ENCODE measurements at places on chromosomes 2 and 18. TPM values are rescaled to one million over a fixed set of nuclear protein-coding genes. Genes with fewer than 3 reads are reported as not detected.

Gene SCN1A
- 0.92 TPM for total RNA-seq

DNA sequence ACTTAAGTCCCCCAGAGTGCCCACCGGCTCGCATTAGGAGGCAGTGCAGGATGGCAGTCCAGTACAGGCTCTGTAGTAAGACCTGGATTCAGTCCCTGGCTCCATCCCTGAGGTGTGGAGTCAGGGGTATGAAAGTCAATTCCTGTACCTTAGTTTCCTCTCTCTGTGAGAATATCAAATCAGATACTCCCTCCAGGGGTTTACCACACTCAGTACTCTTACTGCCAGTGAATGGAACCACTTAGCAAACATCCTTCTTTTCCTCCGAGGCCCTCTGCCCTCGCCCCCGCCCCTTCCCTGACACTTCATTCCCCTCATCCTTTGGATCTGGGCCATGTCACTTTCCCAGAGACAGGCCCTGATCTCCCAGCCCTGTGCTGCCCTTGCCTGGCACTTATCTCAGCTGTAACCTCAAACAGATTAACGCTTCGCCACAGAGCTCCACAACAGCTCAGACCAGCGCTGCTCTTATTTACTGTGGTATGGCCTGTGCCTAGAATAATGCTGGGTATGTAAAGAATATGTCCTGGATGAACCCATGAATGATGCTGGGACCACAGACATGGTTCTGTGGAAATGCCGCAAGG is 159.0 kb upstream of the TMEM200C start:
- DNase-seq, result no peak

GRCh38 chr2:46173636-46174250 is 123.5 kb upstream of the EPAS1 start:
- DNase-seq, result no peak

DNA sequence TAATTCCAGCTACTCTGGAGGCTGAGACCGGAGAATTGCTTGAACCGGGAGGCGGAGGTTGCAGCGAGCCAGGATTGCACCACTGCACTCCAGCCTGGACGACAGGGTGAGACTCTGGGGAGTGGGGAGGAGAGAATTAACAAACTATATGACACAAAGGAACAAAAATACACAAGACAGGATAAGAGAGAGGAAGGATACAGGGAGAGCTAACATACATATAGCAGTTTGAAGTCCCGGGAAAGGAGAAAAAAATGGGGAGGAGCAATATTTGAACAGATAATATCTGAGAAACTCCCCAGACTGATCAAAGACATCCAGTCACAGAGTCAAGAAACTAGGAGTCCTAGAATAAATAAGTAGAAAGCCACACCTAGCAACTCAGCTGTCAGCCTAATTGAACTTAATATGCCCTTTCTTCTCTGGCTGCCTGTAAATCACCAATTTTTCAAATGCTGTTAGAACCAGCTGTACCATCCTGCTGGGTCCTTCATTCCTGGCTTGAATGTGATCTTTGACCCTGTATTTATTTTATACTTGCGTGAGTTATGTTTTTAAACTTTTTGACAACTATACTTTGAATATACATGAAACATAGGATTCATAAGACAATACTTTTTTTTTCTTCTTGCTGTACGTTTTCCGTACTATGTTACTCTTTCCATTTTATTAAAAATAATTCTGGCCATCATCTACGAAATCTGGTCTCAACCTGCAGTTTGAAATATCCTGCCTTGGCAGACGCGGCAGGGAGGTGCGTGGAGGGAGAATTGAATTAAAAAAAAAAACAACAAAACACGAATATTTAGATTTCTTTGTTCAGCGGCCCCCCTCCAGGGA is 876 bp upstream of the CYP27A1 start:
- DNase-seq, result no peak

DNA sequence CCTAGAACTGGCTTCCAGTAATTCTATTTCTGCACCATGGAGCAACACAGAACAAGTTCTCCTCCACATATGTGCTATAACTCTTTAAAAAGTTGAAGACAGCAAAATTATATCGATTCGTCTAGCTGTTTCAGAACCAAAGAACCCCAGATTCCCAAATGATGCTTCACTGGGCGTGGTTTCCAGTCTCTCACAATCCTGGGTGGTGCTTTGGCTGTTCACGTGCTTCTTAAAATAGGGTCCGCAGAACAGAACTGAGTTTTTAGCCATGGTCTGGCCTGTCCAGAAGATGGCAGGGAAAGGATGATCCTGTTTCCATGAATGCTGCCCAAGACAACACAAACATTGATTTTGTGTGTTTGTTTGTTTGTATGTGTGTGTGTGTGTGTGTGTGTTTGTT is 37.6 kb upstream of the PARD3B start:
- no peak for DNase-seq

DNA sequence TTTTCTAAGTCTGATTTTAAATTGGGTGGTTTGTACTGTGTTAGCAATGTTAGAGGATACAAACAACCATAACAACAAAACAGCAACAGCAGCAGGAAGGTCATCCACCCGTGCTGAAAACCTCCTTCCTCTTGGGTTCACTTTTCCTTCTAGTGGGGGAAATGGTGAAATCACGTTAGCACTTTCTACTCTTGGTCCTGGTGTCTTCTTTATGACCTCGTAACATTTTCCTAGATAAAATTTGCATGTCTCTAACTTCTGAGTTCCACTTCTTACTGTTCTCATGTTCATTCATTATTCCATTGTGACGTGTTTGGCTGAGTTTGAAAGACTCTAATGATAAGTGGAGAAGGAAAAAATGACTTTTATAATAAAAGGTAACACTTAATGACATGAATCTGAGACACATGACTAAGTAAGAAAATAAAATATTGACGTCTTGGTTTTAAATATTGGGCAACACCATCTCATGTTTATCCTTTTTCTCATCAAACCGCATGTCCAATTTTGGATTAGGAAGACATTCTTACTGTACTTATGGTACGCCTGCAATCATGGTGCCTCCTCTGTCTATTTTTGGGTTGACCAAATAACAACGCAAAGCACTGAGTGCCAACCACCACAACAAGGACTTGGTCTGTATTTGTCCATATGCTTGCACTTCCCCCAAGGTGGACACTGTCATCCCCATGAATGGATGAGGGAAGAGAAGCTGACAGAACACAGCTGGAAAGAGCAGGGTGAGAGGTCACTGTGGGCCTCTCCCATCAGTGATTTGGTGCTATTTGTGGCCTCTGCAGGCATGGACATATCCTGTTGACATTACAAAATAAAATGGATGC is 25.7 kb upstream of the IL1R1 start:
- DNase-seq, result no peak

Gene COQ10B
- total RNA-seq, result 25.6 TPM

DNA sequence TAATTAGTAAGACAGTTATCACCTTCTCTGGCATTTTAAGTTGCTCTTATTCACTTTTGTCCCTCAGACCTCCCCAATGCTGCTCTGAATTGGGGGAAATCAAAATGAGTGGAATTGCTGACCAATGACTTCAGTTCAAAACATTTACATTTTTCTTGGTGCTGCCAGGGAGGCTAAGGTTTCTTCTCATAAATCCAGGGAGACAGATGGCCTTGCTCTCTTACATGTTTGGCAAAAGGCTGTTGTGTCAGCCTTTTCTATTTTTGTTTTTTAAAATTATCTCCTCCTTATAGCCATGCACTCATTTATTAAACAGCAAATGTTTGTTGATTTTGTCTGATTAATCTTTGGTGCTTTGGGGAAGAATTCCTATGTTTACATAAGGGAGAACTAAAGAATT is 82.0 kb downstream of the GALNT13 start:
- DNase-seq, result no peak

DNA sequence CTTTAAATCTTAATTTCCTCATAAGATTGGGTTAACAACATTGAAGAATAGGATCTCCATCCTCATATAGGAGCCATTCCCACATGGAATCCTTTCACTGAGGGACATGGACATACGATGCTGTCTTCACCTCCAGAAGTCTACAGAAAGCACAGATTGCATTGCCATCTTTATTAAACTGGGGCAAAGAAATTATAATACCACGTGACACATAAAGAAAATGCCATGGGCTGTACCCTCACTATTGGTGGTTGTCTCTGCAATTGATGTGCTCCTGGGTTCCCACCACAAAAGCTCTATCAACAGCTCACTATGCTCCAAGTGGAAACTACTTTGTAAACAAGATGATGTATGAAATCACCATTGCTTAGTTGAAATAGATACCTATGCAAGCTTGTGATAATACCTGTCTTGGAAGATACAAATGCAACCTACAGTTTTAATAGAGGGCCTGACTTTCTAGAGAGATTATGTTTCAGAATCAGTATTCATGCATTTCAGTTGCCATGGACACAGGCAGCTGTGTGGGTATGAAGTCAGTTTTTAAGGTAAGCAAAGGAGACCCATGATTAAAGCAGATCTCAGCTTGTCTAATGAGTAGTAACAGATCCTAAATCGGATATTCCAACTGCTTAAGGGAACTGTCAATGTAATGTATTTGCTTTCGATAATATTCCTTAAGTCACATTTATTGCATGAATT is 337.0 kb downstream of the RAD51AP2 start:
- no peak for DNase-seq

GRCh38 chr2:121491518-121491917 is 39.2 kb upstream of the RNU4ATAC start:
- no peak for DNase-seq

DNA sequence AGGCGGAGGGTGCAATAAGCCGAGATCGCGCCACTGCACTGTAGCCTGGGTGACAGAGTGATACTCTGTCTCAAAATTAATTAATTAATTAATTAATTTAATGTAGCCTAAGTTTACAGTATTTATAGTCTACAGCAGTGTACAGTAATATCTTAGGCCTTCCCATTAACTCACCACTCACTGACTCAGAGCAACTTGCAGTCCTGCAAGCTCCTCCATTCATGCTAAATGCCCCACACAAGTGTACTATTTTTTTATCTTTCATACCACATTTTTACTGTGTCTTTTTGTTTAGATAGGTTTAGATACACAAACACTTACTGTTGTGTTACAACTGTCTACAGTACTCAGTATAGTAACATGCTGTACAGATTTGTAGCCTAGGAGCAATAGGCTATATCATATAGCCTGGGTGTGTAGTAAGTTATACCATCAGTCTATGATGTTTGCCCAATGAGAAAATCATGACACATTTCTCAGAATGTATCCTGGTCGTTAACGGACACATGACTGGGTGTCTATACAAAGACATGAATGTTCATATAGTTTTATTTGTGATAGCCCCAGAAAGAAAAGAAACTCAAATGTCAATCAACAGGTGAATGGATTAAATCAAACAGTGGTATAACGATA is 15.8 kb upstream of the RNU2-63P start:
- DNase-seq, result no peak

DNA sequence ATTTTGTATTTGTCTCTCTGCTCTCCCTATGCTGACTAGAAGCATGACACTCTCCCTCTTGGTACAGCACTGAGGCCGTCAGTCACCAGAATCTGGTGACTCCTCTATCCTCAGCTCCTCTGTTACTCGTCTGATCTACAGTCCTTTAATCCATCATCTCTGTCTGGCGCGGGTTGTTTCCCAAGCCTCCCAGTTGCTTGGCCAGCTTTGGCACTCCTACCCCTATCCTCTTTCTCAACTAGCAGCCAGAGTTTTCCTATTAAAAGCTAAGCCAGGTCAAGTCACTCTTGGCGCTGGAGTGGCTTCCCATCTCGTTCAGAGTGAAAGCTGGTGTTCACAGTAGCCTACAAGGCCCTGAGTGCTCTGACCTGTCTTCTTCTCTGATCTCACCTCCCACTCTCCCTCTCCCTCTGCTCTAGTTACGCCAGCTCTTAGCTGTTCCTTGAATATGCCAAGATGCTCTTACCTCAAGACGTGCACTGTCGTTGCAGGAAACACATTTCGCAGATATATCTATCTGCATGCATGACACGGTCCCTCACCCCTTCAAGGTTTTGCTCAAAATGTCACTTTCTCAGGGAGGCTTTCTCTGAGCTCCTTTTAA is 41.8 kb upstream of the PSME4 start:
- no peak for DNase-seq

Gene NYAP2
- total RNA-seq, result not detected

DNA sequence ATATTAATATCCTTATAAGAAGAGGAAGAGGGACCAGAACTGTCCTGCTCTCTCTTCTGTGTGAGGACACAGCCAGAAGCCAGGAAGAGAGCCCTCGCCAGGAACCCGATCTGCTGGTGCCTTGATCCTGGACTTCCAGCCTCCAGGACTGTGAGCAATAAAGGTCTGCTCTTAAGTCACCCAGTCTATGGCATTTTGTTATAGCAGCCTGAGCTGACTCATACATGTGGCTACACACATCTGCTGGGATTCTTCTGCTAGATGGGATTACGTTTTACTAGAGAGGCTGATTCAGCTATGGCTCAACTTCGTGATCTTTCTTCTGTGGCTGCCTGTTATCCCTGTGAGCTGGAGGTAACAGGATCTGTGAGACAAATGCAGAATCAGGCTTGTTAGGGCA is 29.6 kb downstream of the ARL4C start:
- no peak for DNase-seq

DNA sequence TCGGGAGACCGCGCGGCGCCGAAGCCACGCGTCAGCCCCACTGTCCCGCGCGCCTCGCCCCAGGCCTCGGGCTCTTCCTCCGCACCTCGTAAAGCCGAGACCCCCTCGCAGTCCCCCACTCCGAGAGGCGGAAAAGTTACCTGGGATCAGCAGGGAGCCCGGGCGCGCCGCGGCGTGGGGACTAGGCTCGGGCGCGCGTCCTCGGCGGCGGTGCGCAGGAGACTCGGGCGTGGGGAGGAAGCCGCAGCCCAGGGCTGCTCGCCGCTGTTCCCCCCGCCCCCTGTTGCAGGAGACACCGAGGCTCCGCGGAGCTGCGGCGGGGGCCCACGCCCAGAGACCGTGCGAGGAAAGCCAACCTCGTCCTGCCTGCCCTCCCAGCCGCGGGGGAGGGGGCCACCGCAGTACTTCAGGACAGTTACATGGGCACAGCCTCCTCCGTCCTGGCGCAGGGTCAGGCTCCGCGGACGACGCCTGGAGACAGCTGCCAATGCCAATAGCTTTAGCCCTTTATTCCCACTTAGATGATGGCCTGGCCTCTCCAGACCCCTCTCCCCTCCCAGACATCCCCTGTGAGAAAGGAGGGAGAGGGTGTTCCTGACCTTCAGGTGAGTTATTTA is at the start of gene EPB41L3:
Gene EPB41L3 (minus strand): TSS at position 225 of the 617 bp plus-strand sequence. CDS start 54,814 bp downstream, outside the sequence.
- DNase-seq, result peak; percentile 70

Gene MYOM1
- total RNA-seq, result 724 TPM

All from left ventricle myocardium superior (tissue), 1 donor.